ENCODE measurements at places on chromosomes 16 and 17.

- no peak for DNase-seq
These were observed 10.5 kb downstream of the MMP28 start for GRCh38 chr17:35784895-35785294.

GRCh38 chr16:4900036-4900435 lies 36.9 kb downstream of the PPL start:
- DNase-seq = no peak

- no peak for DNase-seq
These were observed 55.0 kb downstream of the DNAH17 start for GRCh38 chr17:78522031-78522809.

DNA sequence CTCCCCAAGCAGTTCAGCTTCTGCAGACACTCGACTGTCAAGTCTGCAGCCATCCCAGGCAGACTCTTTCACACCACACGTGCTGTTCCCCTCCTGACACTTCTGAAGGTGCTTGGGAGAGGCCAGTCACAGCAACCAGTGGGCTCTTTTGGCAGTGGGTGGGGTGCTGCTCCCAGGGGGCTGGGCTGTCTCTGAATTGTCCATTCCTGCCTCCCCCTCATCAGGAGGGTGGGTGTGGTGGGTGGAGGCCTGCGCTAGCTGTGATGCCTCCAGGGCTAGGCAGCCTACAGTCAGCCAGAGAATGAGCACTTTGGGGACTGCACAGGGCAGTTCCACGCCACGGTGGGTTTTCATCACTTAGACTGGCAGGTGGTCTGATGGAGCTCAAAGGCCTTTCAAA lies 10.3 kb downstream of the STARD3 start:
- DNase-seq = no peak

DNA sequence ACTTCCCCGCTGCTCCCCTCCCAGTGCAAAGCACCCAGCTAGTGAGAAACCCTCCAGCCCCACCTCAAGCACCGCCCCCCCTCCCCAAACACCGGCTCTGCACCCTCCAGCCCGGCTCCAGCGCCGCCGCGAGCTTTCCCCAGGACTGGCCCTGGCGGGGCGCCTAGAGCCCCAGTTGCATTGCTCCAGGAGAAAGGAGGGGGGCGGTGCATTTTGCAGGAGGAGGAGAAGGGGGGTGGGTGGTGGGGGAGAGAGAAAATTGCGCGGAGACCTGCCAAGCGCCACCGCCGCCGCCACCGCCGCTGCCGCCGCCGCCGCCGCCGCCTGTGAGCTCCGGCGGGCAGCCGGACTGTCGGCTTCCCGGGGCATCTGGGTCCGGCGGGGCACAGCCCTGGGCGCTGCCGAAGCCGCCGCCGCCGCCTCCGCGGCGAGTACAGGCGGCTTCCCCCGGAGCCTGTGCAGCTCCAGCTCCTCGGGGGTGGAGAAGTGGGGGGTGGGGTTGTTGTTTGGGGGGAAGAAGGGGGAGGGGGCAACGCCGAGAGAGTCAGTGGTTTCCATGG lies 333 bp upstream of the NOG start:
- no peak for DNase-seq

DNA sequence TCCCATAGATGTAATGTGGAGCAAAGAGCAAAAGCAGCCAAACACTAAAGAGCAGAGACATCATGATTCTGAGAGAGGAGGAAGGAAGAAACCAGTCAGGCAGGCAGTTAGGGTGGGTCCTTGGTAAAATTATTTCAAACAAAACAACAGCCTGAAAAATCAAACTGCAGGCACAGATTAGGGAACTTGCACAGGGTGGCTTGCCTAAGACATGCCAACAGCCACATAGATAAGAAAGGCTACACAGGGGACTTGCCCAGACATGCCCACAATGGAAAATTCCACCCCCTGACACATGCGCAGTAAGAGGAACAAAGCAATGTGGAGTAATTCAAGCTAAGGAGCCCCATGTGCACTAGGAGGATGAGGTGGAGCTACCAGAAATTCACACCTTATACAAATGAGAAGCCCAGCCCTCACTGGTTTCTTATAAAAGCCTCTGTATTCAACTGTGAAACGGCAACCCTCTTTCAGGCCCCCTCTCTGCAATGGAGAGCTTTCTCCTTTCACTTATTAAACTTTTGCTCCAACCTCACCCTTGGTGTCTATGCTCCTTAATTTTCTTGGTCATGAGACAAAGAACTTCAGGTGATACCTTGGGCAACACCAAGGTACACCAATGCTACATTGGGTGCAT lies 7.3 kb upstream of the GAS7 start:
- DNase-seq = no peak

DNA sequence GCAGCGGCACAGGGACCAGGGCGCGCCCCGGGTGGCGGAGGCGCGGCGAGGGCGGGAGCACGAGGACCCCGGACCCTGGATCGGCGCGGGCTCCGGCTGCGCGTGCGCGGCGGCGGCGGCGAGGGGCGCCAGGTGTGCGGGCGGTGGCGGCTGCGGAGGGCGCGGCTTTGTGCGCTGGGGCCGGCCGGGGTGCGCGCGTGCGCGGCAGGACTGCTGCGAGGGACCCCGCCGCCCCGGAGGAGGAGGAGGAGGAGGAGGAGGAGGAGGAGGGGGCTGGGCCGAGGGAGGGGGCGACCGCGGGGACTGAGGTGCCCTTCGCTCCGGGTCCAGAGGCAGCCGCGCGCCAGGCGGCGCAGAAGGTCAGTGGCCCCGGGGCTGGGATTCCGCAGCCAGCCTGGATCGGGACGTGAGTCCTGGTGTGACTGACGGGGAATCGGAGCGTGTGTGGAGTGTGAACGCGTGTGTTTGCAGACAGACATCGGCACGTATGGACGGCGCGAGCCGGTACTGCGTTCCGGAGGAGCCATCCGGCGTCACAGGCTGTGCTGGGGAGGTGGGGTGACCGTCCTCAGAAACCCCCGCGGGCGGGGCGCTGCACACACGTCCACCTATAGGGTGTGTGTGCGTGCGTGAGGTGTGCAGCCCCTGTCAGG lies 19.5 kb upstream of the RAP1GAP2 start:
- no peak for DNase-seq

DNA sequence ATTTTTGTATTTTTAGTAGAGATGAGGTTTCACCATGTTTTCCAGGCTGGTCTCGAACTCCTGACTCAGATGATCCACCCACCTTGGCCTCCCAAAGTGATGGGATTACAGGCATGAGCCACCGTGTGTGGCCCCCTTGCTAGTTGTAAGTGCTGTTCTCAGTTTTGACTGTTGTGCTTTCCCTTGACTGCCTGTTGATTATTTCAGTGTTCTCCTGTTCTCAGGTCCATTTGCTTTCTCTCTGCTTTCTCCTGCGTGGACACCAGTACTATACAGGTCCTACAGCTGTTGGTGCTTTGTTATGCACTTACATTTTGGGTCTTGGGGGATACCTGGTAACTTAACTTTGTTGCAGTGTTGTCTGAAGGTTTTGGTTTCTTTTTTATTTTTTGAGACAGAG lies 8.2 kb downstream of the CASC3 start:
- no peak for DNase-seq

DNA sequence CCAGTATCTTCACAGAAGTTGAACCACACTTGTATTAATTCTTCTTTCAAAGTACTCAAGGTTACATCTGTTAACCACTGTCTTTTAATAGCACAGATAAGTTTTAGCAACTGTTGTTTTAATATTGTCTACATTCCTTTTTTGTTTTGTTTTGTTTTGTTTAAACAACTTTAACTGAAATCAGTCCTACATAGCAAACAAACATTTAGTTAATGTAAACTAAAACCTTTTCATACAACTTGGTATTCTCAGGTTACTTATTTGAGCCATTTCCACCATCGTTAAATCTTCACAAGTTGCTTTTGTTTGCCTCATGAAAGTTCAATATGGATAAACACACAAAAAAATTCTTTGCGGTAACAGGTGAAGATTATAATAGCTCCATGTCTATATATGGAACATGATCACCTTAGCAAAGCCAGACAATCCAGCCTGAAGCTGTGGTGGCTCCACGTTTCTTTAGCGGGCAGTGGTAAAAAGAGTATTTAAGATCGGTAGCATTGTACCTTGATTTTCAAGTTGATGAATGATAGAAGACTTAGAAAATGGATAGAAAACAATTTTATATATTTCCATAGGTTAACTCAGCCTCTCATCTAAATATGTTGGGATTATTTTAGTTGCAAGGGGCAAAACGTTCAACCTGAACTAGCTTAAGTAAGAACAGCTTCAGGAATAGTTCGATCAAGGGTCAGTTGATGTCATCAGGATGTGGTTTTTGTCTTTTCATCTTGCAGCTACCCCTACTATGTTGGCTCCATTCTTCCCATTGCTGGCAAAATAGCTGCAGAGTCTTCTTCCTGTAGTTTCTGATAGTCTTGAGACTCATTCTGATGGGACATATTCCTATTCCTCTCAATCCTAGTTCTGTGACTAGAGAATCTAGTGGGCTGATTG lies 182.8 kb downstream of the FTO start:
- no peak for DNase-seq

Measured in stimulated activated CD8-positive, alpha-beta memory T cell treated with anti-CD3 and anti-CD28 coated beads, Interleukin-4, amount 100 ng/mL, for 1 hour (primary cell).